ENCODE measurements at places on chromosomes 7 and 10. TPM values are rescaled to one million over a fixed set of nuclear protein-coding genes. Genes with fewer than 3 reads are reported as not detected.

XRCC2 gene
- 0.72 TPM for total RNA-seq

PIP gene
- not detected for total RNA-seq

- DNase-seq: no peak
Observed at GRCh38 chr10:12397147-12397896, 48.0 kb downstream of the CAMK1D start.

DNA sequence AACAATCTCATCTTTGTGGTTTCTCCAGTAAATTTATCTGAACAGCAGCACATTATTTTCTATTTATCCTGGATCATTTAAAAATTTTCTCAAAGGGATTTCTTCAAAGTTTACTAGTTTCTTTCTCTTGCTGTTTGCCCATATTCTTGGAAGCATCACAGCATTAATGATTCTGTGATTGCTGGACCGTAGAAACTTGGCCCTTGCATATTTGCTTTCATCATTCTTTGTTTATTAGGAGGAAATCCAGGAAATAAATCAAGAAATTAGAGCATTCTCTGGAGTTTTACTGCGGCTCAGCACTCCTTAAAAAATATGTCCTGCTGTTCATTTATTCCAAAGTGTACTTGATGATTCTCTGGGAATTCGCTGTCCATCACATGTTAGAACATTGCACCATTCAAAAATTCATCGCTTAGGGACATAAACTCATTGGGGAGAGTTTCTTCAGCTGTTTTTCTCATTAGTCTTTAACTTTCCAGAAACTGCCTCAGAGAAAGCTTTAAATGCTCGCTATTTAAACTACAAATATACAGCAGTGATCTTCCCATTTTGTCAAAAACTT lies 264.0 kb upstream of the CDC14C start:
- no peak for DNase-seq

- no peak for DNase-seq
Observed at GRCh38 chr7:746155-747061, 19.3 kb upstream of the PRKAR1B start.

GRCh38 chr10:72333112-72334015 lies 21.4 kb downstream of the DNAJB12 start:
- DNase-seq: no peak

- no peak for DNase-seq
Observed at GRCh38 chr7:127437837-127438236, 45.3 kb upstream of the ZNF800 start.

DNA sequence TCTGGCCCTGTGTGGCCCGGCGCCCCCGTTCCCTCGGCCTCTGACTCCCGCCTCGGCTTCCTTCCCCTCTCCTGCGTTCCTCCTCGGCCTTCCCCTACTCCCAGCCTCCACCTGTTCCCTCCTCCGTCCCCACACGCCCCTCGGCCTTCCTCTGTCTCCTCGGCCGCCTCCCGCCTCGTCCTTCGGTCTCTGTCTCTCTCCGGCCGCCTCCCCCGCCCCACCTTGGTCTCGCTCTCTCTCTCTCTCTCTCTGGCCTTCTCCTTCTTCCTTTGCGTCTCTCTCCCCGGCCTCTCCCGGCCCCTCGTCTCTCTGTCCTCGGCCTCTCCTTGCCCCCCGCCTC lies 588 bp downstream of the GET4 start:
- no peak for DNase-seq

- no peak for DNase-seq
Observed at GRCh38 chr7:33191340-33191739, 62.0 kb downstream of the BBS9 start.

Data from omental fat pad (tissue), 4 donors.